ENCODE measurements at places on chromosomes 16 and 17.

GRCh38 chr17:72772331-72772821, 320.1 kb downstream of the SLC39A11 start:
- DNase-seq: no peak

DNA sequence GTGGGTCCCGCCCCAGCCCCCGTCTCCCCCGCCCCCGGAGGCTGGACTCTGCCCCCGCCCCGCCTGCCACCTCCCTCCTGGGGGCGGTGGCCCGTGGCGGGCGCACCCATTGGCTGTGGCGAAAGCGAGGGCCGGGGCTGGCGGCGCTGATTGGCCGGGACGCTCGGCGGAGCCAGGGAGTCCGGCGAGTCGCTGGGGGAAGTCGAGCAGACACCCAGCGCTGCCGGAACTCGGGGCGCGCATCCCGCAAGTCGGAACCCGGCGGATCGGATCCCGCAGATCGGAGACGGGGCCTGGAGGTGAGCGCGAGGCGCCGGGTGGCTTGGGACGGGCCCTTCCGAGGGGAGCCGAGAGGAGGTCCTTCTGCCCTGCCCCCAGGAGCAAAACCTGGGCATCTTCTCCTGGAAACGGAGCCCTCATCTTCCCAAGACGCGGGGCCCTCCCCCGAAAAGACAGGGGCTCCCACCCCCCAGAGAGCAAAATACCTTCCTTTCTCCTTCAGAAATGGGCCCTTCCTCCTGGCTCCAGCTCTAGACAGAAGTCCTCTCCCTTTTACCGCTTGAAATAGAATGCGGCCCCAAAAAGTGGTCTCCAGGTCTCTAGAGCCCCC, at the start of gene ABAT:
Gene ABAT, plus strand, starts transcription at position 205 of the 610 bp plus-strand sequence. CDS start 61,123 bp downstream, outside the sequence.
- peak; percentile 78 for DNase-seq

DNA sequence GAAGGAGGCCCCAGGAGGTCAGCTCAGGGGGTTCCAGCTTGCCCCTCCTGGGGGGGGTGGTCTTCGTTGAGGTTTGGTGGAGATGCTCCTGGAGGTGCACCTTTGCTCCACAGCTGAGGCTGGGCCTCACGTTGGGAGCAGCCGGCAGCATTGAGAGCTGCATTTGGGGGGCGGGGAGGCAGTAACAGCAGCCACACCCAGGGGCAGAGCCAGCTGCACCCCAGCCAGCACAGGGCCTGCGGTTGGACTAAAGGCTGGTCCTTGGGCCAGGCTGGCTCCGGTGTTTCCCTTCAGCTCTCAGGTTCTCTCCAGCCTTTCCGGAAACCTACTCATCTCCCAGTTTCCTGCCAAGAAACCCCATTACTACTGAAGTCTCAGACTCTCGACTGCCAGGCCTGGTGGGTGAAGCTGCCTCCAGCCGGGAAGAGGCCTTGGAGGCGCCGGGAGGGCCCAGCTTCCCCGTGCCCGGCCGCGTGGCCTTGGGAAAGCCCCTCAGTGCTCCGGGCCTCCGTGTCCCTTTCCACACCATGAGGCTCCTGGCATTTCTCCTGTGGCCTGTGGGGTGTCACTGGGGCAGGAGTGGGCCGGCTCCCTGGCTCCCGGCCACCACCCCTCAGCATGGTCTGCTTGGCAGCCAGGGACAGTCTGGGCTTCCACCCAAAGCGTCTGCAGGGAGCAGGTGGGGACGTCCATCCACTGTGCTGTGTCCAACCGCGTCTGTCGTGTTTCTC, 14.0 kb upstream of the BAIAP2 start:
- no peak for DNase-seq

DNA sequence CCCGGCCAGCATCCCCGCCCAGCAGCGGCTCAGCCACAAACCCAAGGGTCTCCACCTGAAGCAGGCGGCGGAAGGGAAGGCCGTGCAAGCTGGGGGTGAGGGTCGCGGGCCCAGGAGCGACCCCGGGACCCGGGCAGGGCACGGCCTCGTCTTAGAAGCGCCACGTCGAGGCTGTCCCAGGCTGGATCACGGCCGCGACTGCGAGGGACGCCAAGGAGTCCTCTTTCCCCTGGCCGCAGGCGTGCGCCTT, 538 bp upstream of the CCNF start:
- no peak for DNase-seq

DNA sequence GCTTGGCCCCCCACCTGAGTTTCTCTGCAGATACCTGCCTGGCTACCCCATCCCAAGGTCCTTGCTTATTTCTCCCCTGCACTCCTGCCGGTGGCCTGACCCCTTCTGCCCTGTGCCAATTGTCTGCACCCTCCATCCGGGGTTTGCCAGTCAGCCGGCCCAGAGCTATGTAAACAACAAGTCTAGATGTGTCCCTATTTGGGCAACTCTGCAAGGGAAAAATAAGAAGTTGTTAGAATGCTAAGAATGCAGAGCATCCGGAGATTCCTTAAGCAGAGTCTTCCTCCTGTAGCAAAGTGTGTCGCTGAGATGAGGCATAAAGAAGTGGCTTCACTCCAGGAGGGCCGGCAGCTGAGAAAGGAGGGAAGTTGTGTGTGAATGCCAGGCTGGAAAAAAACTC, 46.6 kb downstream of the RGS9 start:
- no peak for DNase-seq

DNA sequence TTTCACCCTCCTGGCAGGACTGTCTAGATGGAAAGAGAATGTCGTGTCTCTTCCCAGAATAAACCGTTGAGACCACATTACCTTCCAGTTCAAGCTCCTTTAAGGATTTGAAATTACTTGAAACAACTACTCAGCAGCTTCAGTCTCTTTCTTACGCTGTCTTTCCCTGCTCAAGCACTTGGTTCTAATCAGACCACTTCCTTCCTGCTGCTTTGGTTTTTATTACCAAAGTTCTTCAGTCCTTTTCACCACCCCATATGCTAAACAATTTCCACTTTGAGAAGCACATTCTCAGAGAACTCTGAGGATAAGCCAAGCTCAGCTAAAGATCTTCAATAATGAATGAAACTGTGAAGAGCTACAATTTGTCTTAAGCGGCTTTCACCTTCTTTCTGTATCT, 105.4 kb downstream of the STX8 start:
- DNase-seq: no peak

- no peak for DNase-seq
Measured at GRCh38 chr16:57172721-57173290, 13.0 kb downstream of the PSME3IP1 start.

DNA sequence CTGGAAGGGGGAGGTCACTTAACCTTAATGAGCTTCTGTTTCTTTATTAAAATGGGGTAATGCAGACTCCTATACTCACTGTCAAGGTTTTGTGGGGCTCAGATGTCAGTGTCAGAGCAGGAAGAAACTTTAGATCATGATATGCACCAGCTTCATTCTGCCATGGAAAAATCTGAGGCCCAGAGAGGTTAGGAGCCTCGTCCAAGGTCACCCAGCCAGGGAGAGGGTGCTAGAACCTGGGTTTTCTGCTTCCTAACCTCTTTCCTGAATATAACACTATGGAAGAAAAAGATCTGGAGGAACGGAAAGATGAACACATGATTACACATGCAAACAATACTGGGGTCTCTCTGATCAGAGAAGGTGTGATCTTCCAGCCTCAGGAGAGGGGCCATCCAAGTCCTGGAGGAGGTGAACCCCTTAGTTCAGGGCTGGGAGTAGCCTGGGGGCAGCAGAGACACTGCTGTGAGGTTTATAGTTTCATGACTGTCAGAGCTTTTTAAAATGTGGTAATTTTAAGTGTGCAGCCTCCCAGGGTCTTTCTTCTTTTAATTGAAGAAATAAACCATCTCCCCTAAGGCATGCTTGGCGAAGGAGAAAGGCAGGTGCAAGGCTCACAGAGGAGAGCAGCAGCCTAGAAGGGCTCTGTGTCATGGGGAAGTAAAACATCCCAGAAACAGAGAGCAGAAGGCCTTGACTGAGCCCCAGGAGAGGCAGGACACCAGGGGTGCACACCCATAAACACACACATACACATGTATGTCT, 10.2 kb upstream of the MEOX1 start:
- no peak for DNase-seq

DNA sequence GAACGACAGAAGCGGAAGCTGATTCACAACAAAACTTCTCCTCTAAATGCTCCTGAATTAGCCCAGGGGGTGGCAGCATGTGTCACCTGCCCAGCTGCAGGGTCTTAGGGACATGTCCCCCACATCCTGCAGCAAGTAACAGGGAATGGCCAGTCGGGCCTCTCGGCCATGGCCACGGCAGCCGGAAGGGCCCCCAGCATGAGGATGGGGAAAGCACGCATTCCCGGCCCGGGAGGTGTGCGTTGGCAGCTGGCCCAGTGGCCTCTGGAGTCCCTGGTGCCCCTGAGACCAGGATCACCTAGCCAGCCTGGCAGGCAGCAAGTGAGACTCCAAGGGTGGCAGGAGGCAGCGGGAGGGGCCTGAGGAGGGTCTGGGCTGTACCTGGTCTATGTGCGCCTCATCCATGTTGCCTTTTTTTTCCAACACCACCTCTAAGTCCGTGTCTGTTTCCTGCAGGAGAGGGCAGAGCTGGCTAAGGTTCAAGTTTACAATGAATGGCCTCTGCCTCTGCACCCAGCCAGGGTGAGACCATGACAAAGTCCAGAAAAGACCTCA, 7.0 kb downstream of the KNOP1 start:
- no peak for DNase-seq
